ENCODE measurements at places on chromosomes 1 and 21.

DNA sequence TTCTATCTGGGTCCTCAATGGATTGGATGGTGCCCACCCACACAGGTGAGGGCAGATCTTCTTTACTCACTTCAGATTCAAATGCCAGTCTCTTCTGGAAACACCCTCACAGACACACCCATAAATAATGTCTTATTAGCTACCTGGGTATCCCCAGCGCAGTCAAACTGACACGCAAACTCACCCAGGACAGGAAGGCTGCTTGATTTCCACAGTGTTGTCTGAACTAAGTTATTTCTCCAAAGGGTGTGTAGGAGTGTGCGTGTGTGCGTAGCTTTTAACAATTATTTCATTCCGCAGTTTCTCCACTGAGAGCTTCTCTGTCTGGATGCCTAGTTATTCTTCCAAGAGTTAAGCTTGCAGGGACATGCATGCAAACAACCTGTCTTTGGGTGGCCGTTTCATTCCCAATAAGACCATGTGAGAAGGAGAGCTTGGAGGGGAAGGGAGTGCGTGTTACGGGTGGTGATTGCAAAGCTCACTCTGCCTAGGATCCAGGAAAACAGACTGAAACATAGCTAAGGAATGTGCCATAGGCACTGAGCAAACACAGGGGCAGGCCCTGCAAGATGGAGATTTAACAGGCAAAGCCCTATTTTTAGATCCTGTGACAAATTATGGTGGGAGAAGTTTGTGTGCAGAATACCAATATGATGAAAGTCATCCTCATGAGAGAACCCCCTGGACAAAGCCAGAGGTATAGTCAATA is 269.7 kb downstream of the DYRK1A start:
- DNase-seq = no peak

DNA sequence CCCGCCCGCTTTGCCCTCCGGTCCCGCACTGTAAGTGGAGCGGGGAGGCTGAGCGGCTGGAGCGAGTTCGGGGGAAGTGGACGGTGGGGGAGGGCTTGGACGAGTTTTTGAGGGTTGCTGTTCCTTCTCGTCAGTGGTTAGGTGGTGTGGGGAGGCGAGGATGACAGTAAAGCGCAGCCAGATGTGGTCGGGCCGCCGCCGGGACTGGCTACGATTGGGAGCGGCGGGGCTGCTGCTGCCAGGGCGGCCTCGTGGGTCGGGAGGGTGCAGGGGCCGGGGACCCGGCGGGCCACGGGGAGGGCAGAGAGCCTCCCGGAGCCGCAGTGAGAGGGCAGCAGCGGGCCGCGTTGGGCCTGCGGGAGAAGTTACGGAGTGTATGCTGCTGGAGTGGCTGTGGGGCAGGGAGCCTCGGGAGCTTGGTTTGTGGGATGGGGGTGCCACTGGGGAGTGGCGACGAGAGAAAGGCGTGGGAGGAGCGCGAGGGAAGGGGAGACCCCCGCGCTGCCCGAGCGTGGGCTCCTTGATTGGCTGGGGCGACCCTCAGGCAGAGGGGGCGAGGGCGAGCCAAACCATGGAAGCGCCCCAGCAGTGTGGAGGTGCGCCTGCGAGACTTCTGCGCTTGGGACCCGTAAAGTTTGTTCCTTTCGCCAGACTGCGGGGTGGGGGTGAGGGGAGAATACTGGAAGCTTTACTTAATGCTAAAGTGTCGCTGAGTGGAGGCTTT is 2.1 kb downstream of the ADGRL2 start:
- no peak for DNase-seq

DNA sequence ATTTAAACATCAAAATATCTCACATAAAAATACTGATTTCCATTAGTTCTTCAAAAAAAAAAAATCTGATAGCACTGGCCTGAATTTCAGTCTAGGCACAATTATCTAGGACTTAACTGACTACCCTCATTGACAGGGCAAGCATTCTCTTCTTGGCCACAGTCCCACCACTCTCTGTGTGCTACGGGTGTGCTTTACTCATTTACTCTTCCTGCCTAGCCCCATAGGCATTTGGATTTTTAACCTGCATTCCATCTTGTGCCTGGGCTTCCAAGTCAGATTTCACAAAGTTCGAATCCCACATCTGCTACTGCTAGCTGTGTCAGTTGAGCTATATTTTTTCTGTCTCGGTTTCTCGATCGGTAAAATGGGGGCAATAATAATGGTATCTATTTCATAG is 38.0 kb downstream of the PTPN14 start:
- DNase-seq = no peak

- no peak for DNase-seq
Observed at GRCh38 chr1:94947437-94947836, 20.5 kb upstream of the CNN3 start.

GRCh38 chr1:113281550-113281949 is 108.8 kb upstream of the MAGI3 start:
- no peak for DNase-seq

DNA sequence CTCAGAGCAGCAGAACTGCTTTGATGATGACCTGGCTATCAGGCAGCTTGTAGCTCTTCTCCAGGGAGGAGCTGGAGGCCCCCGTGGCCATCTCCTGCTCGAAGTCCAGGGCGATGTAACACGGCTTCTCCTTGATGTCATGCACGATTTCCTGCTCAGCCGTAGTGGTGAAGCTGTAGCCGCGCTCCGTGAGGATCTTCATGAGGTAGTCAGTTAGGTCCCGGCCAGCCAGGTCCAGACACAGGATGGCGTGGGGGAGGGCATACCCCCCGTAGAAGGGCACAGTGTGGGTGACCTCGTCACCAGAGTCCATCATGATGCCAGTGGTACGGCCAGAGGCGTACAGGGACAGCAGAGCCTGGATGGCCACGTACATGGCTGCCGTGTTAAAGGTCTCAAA is 18.3 kb upstream of the TP53BP2 start:
- no peak for DNase-seq

DNA sequence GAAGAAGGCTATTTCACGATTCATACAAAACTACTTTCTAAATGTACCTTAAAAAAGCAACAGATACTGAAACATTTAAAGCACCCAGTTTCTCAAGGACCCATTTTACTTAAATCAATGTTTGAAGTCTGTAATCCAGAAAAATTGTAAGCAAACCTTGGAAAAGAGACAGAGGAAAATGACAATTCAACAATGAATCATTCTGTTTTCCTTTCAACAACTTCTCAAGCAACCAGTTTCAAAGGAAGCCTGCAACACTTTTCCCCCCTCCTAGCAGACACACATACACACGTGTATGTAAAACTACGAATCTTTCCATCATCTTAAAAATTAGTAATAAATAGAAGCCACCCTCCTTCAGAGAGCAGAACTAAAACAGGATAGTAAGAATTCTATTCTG is 1.2 kb downstream of the RERE start:
- no peak for DNase-seq

GRCh38 chr1:22944346-22945055 is 28.2 kb downstream of the LACTBL1 start:
- no peak for DNase-seq

DNA sequence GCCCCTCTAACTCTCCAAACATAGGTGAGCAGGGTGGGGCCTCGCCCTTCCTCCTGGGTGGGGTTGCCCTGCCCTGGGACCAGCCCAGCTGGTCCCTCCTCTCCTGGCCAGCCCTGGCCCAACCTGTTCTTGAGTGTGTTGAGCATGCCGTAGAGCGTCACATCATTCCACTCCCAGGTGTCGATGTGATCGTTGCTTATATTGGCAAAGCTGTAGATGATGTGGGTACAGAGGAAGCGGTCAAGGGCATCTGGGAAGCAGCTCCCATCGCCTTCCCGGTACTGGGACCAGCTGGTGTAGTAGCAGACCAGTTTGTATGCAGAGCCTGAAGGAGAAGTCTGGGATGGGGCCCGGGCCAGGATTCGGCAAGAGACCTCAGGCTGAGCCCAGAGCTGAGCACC is 1.4 kb downstream of the CHI3L1 start:
- no peak for DNase-seq

DNA sequence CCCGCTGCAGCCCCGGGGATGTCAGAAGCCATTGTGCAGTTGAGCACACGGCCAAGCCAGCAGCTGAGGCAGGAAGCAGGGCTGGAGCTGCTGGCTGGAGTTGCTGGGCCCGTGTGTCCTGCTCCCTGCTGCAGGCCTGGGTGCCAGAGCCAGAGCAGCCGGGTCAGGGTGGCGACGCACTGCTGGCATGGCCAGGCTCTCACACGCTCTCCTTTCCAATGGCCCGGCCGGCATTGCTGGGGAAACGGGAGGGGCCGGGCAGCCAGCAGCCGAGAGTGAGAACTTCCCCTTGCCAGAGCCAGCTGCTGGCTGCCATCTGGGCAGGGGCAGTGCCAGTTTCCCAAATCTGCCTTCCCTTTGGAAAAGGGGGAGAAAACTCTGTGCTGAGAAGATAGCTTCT is 82.4 kb upstream of the PROX1 start:
- no peak for DNase-seq

DNA sequence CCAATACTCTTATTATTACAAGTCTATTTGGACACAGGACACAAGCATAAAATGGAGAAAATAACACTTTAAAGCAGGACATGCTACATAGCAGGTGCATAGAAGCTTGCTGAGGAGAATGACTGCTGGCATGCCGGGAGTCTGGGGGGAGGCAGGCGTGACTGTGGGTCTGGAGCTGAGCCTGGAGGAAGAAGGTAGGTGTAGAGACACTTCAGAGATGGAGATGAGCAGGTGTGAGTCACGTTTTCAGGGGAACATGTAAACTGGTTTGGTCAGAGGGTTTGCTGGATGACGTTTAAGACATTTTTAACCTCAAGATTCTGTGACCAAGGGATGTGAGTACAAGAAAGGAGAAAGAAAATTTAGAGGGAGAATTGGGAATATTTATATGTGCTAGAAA is 24.5 kb downstream of the OSCP1 start:
- DNase-seq = no peak

GRCh38 chr1:61121631-61122030 is 39.3 kb downstream of the NFIA start:
- DNase-seq = no peak

- no peak for DNase-seq
Observed at GRCh38 chr1:37932759-37933158, 14.1 kb downstream of the INPP5B start.

GRCh38 chr1:232057896-232058274 is 431.3 kb downstream of the DISC1 start:
- DNase-seq = no peak

- DNase-seq = no peak
Observed at GRCh38 chr1:161890574-161890973, 124.5 kb downstream of the ATF6 start.

DNA sequence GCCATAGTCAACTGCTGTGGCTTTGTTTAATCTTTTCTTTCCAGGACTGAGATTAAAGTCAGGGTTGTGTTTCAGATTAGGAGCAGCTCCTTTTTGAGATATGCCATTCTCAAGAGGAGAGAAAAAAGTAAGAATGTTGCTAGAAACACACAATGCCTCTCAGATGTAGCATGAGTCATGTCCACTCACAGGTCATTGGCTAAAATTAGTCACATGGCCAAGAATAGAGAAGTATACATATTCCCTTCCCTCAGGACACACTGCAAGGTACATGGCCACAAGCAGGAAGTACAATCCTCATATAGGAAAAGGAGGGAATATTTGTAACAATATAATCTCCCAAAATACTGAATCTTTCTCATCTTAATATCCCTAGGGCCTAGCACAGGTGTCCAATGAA is 141.9 kb upstream of the PTBP2 start:
- no peak for DNase-seq

DNA sequence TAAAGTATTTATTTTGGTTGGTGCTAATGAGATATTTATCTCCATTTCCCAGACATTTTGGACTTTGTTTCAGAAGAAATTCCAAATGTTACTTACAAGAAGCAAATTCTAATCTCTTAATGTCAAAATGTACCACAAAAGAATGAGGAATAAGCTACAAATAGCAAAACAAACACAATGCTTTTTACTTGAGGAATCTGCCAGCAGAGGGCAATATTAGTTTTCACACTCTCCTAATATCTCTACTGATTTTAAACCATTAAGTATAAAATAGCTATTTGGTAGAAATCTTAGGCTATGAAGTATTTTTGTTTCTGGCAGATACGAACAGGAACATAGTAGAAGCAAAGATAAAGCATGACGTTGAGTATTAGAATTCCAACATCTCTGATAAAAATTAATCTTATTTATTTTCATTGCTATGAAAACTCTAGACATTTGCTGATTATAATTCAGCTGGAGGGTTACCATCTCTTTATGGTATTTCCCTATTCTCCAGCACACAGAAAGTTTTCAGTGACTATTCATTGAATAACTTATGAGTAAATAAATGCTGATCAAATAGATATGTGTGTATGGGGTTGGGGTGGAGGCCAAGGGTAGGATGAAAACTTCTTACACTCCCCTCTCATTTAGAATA is 13.4 kb upstream of the HMCN1 start:
- DNase-seq = no peak

- DNase-seq = no peak
Observed at GRCh38 chr21:16159213-16159970, 429.6 kb downstream of the USP25 start.

- no peak for DNase-seq
Observed at GRCh38 chr1:91707890-91708218, 178.1 kb downstream of the TGFBR3 start.

GRCh38 chr1:225426395-225427234 is 1.2 kb downstream of the LBR start:
- DNase-seq = no peak

DNA sequence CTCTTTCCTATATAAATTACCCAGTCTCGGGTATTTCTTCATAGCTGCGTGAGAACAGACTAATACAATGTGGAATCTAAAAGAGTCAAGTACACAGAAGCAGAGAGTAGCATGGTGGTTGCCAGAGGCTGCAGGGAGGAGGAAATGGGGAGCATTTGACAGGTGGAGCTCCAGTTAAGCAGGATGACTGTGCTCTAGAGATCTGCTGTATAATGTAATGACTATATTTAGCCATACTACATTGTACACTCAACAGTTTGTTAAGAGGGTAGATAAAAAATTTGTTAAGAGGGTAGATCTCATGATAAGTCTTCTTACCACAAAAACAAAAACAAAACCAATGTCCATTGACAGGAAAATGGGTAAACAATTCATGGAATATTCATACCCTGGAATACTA is 82.1 kb downstream of the MT1HL1 start:
- no peak for DNase-seq

GRCh38 chr1:8419172-8419571 is 101.3 kb downstream of the SLC45A1 start:
- DNase-seq = no peak

GRCh38 chr1:107535091-107535490 is 394.3 kb downstream of the NTNG1 start:
- no peak for DNase-seq

DNA sequence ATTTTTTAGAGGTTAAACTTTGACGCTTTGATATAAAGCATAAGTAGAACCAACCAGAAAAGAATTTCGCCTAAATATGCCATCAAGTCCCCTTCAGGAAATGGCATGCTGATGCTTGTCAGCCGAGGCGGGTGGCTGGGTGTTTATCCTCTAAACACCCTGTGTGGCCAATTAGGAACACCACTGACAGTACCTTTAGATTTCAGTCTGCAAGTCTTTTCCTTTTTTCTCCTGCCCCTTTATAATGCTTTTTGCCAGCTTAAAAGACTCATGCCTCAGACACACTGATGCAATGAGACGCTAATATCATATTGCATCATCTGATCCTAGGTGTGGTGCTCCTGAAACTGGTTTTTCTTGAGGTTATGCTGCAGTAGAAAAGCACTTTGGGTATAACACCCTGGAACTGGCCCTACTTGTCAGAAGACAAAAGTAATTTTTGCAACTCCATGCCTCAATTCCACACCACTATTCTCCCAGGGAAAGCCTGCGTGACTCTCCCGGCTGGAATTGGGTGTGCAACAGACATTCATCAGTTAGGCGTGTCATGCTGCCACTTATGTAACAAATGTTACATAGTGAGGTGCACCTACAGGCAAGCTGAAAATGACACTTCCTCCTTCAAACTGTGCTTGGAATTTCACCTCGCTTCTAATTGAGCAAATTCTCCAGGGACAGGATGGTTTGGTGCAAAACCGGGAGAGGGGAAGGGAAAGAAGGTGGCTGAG is 2.0 kb upstream of the RCC2 start:
- no peak for DNase-seq

Data from T follicular helper cell (primary cell).